ENCODE measurements at places on chromosomes 4 and X.
A peak's percentile ranks its signal among the peaks of the same experiment; 100 is the strongest.

- peak; percentile 98 for DNase-seq
These were observed 9.4 kb downstream of the IL15 start for GRCh38 chr4:141645611-141646340.

GRCh38 chr4:165293061-165293460 is 34.4 kb upstream of the MSMO1 start:
- DNase-seq = no peak

DNA sequence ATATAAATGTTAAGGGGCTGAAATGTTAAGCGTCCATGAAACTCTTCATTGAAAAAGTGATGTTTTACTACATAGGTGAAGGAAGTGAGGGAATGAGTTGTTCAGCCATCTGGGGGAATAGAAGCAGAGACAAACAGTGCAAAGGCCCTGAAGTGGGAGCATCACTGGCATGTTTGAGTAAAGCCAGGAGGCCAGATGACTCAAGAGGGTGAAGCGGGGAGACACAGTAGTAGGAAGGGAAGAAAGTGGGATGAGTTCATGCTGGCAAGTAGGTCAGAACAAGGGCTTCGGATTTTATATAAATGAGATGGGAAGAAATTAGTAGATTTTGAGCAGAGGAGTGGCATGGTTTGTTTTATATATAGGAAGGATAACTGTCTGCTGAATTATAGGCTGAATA is 112.5 kb upstream of the MAP9 start:
- no peak for DNase-seq

DNA sequence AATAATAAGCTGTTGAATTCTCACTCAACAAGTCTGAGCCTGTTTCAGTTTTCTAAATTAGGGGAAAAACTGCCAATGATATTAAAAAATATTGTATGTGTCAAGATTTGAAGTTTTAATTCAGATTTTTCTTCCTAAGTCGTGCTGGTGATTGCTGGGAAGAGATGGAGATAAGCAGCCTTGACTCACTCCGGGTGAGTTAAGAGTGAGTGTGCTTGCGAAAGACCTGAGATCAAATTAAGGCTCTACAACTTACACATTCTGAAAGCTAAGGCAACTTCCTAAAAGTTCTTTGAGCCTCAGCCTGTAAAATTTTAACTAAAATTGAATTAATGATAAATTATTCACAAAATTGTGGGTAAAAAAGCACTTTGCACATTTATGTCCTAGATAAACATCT is 1441.2 kb downstream of the PCDH7 start:
- peak; percentile 10 for DNase-seq

GRCh38 chr4:7581477-7581876 is 146.7 kb upstream of the PSAPL1 start:
- no peak for DNase-seq

Measured in kidney tubule cell (primary cell).